ENCODE measurements at places on chromosomes 13 and 19.

DNA sequence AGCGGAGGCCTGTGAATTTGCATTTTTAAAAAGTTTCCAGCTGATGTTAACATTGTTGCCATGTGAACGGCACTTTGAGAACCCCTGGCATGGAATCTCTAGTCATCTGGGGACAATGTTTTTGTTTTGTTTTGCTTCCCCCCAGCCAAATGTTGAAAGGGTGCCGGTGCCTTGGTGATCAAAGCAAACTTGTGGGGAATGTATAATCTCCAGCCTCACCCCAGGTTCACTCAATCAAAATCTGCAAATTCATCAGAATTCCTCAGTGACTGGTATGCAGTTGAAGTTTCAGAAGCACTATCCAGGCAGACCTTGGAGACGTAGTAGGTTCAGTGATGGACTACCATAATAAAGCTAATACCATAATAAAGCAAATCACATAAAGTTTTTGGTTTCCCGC lies 428.7 kb downstream of the MYO16 start:
- no peak for DNase-seq

GRCh38 chr19:13644645-13645044 lies 119.7 kb upstream of the MRI1 start:
- DNase-seq = no peak

DNA sequence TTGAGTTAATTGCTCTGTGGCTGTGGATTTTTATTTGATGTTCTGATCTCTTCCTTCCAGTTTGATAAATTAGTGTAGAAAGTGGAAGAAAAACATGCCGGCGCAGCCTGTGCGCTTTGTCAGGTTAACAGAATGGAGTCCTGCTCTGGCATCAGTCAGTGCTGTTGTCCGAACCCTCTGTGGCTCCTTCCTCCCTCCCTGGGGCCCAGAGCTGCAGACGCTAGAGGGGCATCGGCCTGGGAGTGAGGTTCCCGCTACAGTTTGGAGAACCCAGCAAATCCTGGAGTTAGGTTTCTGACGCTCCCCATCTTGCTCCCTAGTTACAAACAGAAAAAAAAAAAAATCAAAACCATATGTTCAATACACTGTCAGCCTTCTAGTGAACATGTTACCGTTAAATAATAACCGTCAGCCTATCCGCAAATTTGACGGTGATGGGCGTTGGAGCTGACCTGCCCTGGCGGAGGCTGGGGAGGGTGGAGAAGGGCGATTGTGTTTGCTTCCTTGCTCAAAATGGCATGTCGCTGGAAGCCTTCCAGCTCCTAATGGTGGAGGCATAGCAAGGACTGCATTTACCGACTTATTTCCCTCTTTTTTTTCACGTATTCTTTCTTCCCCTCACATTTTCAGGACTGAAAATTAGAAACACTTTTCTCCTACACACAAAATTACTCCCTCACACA lies 13.6 kb downstream of the MBNL2 start:
- DNase-seq = no peak

- peak; percentile 86 for DNase-seq
These were observed 128.6 kb downstream of the USP12 start for GRCh38 chr13:27043013-27043412.

- no peak for DNase-seq
These were observed 23.2 kb upstream of the GPC5 start for GRCh38 chr13:91375116-91375729.

GRCh38 chr19:42568006-42568405 lies 26.7 kb downstream of the CEACAM8 start:
- no peak for DNase-seq

- no peak for DNase-seq
These were observed 22.3 kb downstream of the GARRE1 start for GRCh38 chr19:34276614-34277013.

- no peak for DNase-seq
These were observed 1.5 kb downstream of the ILF3 start for GRCh38 chr19:10655457-10656312.

- DNase-seq = no peak
These were observed 7.7 kb upstream of the PTOV1 start for GRCh38 chr19:49843265-49843664.

GRCh38 chr13:41053384-41053826 lies 7.9 kb upstream of the WBP4 start:
- DNase-seq = no peak

GRCh38 chr19:7674010-7675005 lies 2.6 kb upstream of the MCEMP1 start:
- peak; percentile 52 for DNase-seq

DNA sequence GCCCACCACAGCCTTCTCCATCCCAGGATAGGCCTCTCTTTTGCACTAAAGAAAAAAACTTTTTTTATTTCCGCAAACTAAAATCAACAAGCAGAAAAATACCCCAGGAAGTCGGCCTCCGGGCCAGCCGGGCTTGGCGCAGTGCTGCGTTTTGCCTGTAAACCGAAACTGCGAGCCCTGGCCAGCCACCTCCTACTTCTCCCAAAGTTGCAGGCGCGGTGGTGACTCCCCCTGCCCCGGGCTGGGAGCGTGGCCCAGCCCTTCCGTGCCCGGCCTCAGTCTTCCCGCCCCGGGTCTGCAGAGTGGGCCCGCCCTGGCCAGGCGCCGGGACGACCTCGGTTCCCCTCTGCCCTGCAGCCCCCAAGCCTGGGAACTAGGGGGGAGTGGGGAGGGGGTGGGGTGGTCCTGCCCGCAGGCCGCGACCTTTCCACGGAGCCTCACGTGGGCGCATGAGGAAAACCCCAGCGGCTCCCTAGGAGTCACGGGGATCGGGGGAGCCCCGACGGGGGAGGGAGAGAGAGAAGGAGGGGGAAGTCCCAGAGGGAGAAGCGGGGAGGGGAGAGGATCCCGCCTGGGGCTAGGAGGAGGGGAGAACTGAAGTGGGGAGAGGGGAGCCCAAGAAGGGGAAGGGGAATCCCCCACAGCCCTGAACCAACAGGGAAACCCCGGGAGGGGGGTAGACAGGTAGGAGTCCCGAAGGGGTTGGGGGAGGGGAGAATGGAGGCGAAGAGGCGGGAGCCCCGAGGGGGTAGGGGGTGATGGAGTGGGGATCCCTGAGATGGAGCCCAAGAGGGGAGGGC lies 3.0 kb downstream of the GADD45B start:
- DNase-seq = no peak

DNA sequence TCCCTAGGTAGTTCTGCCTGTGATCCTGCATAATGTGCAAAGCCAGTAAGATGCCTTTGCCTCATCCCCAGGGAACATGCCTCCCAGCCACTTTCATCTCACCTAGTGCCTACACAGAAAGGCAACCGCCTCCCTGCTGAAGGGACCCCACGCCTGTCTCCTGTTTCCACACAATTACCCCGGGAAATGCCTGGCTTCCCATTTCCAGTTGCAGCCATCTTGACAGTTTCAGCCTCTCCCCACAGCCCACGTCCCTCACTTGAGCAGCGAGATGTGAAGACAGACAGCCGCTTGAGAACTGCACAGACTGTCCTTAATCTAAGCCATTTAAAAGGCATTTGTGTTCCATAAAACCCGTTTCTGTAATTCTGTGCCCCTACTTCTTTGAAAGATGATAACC lies 4.7 kb upstream of the UQCRFS1 start:
- no peak for DNase-seq

DNA sequence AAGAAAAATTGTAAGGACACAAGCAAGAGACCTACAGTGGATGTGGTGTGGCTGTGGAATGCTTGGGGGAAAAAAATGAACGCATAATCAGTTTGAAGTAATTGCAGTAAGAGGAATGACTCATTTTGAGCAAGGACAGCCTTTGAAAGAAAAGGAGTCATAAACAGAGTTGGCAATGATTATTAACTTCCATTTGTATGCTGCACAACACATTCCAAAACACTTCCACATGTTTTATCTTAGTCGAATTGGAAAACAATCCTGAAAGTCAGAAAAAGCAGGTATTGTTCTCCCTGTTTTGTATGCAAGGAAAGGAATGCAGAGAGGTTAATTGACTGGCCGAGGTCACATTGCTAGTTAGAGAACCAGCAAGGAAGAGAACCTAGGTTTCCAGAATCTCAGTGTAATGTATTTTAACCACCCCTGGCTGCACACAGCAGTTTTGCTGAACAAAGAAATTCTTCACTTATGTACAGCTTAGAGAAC lies 630.0 kb upstream of the MIR17HG start:
- DNase-seq = no peak

DNA sequence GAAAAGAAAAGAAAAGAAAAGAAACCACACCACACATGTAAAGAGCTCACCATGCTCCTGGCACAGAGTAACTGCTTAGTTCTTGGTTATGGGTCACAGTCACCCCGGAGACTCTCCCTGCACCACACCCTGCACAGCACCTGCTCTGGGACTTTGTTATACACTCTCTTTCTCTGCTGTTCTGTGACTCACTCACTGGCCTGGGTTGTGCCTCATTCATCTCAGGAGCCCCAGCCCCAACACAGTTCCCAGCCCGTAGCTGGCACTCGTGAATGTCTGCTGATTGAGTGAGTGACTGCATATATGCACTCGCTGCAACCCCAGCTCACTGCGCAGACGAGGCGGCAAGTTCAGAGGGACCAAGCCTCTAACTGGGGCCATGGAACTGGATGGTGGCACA lies 22.9 kb upstream of the ZNF507 start:
- DNase-seq = no peak

DNA sequence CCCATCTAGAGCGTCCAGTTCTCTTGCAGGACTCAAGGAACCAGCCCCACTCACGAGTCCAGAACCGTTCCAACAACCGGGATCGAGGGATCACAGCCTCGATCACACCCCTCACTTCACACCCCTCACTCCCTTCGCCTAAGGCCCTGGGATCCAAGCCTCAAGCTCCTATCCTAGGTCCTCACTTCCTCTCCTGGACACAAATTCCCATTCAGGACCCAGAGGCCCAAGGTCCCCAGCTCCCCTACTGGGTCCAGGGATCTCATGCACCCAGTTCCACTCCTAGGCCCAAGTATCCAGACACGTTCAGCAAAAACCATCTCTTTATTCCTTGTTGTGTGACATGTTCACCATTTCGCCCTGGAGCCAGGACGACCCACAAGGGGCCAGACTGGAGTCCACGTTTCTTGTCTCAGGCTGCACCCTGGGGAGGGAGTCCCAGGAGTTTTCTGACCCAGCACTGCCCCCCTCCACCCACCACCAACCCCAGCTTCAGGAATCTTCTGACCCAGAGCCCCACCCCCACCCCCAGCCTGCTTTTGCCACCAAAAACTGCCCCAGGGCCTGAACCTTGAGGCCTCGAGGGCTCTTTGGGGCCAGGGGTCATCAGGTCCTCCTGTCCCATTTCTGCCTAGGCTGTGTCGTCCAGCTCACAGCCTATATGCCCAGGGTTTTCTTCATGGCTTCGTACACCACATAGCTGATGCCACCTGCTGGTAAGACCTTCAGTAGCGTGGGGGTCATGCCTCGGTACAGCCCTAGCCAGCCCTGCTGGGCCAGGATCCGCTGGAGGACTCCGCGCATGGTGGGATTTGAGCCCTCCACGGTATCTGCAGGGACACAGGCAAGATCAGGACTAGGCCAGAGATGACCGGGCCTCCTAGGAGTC lies 1.4 kb upstream of the KHSRP start:
- no peak for DNase-seq

DNA sequence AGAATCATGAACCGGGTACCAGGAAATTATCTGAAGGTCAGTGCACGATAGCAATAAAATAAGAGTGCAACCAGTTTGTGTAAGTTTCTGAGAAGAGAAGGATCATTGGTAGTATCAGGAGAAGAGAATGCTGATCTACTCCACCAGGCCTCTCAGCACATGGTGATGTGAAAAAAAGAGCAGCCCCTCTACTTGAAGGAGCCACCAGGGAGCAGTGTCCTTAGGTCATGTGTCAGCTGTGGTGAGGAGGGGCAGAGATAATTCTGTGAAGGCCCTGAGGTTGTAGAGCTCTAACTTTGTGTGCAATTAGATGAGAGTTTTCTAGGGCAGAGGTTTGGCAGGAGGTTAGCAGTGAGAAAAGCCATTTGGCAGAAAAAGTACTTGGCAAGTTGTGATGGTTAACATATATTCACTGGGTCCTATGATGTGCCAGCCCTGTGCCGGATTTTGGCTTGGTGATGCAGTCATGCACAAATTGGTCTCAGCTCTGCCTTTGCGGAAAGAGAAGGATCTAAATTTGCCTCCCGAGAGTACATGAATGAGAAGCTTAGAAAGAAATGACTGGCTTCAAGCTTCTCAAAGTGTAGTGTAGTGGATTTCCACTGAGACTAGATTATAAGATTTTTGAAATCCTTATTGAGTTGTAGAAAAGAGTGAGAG lies 19.2 kb upstream of the ZC3H13 start:
- no peak for DNase-seq

DNA sequence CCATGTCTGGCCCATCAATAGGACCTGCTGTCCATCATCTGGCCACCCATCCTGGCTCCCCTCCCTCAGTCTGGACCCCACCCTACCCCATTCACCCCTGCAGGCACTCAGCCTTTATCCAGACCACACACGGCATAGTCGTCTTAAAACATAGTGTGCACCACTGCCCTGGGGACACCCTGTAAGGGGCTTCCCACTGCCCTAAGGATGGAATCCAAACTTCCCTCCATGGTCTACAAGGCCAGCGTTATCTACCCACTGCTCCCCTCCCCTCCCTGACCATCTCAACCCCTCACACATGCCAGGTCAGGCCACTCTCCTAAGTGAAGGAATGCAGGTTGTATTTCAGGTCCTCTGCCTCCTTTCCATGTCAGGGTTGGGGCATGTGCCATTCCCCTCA lies 352.7 kb upstream of the ZNF507 start:
- no peak for DNase-seq

DNA sequence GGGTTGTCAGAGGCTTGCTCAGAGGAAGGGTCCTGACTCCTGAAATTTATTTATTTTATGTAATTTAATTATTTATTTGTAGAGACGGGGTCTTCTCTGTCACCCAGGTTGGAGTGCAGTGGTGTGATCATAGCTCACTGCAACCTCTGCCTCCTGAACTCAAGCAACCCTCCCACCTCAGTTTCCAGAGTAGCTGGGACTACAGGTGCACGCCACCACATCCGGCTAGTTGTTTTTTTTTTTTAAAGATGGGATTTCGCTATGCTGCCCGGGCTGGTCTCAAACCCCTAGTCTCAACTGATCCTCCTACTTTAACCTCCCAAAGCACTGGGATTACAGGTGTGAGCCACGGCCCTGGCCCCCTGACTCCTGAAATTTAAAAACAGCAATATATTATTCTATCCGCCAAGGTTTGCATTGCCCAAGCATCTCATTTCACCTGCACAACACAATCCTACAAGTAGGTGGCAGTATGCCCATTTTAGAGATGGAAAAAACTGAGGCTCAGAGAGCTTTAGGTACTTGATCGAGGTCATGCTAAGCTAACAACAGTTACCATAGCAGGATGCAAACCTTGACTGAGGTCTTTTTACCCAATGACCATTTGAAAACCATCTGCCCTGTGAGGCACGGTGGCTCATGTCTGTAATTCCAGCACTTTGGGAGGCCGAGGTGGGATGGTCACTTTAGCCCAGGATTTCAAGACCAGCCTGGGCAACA lies 18.1 kb downstream of the ARHGEF18 start:
- DNase-seq = no peak

GRCh38 chr13:39913928-39914327 lies 258.5 kb downstream of the COG6 start:
- DNase-seq = no peak

DNA sequence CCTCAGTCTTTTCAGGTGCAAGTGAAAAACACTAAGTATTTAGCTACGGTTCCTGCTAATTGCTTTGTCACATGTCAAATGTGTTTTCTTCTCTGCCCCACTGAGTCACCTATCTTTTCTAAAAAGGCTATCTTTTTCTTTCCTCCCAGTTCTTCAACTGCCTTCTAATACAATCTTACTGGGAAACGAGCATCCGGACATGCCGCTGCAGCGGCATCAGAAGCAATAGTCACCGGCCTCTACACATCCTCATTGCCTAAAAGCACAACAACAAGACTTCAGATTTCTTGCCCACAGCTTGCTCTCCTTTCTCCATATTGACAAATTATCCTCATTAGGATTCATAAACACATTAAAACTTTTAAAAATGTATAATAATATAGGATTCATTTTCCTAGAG lies 1.2 kb downstream of the PCDH9 start:
- DNase-seq = no peak

Measured in 8988T (cell line).